DMS79 treated with DMSO at 0.1 percent for 48 hours (cell line): ENCODE measurements at places on chromosomes 1 and 21.
A peak's percentile ranks its signal among the peaks of the same experiment; 100 is the strongest.

DNA sequence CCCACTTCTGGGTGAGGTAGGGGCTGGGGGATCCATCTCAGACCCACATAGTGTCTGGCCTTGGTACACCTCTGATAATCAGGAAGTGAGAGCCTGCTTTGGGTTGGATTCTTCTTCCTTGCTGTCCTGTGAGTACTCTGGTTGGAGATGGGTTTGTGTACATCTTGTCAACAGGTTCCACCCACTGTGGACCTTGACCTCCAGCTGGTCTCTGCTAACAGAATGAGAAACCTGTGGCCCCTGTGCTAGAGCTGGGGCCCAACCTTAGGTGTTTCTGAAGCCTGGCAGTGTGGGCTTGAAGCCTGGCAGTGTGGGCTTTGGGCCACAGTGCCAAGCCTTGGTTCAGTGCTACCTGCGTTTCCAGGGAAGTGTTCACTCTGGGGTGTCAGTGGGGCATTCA lies 2.6 kb downstream of the ZBTB48 start:
- DNase-seq, result no peak

GRCh38 chr1:47898133-47898845 lies 98.9 kb downstream of the TRABD2B start:
- DNase-seq, result peak; percentile 72

GRCh38 chr1:221743416-221744208 lies 1.7 kb upstream of the DUSP10 start:
- peak; percentile 36 for DNase-seq

- DNase-seq, result no peak
Observed at GRCh38 chr21:41460578-41461527, 34.8 kb downstream of the MX1 start.

- DNase-seq, result no peak
Observed at GRCh38 chr1:99587008-99587407, 58.9 kb upstream of the PALMD start.

DNA sequence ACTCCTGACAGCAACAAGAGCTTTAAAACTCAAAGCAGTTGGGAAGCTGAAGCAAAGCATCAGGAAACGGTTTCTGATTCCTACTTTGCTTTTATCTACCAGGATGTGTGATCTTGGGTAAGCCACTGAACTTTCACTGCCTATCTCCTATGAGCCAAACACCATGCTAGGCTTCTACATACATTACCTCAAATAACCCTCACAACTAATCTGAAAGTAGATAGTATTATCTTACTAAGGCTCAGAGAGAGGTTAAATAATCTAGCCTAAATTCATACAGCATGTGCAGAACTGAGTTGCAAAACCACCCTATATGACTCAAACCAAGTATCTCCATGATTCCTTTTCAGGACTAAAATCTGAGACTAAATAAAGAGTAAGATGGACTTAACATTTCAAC lies 83.8 kb downstream of the EVI5 start:
- DNase-seq, result no peak

- no peak for DNase-seq
Observed at GRCh38 chr1:116436611-116436970, 63.5 kb downstream of the ATP1A1 start.

DNA sequence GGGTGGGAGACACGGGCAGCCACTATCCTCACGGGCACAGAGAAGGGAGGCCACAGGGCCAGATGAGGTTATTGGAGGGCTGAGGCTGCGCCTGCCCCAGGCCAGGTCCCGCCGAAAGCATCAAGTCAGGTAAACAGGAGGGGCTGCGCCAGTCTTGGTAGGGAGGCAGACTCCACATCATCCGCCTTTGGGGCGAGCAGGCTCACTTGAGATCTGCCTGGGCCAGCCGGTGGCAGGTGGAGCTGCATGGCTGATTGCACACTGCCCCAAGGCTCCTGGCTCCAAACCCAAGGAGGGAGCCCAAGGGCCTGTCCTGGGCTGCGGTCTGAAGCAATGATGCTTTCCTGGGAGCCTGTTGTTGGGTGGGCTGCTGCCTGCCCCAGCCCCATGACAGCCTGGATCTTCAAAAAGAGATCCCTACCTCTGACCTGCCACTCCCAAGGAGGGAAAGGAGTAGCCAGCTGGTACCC lies 4.6 kb downstream of the SMIM1 start:
- peak; percentile 87 for DNase-seq

- no peak for DNase-seq
Observed at GRCh38 chr1:247218121-247218651, 37.7 kb upstream of the VN1R5 start.

GRCh38 chr1:218828125-218828650 lies 345.5 kb upstream of the LYPLAL1 start:
- DNase-seq, result no peak

DNA sequence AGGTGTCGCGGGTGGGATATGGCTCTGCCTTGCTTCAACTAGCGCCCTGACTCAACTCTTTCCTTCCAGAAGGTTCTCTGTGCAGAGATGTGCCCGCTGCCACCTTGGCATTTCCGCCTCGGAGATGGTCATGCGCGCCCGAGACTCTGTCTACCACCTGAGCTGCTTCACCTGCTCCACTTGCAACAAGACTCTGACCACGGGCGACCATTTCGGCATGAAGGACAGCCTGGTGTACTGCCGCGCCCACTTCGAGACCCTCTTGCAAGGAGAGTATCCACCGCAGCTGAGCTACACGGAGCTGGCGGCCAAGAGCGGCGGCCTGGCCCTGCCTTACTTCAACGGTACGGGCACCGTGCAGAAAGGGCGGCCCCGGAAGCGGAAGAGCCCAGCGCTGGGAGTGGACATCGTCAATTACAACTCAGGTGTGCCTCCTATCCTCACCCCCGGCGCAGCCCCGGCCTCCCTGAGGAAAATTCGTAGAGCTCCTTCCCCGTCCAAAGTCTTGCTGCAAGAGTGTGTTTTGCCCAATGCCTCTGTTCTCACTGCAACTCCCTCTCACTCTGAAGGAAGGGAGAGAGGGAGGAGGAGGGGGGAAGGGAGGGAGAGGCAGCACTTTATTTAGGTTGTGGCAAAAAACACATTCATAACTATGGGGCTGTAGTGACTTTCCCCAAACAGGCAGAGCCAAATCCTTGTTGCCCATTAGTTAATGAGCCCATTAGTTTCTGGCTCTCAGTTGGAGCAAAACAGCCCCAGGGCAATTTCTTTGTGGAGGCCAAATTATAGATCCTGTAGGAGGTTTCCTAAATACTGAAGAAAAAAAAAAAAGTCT lies 4.3 kb downstream of the LHX9 start:
- no peak for DNase-seq

GRCh38 chr1:203968761-203969160 lies 104.2 kb upstream of the SOX13 start:
- DNase-seq, result no peak

DNA sequence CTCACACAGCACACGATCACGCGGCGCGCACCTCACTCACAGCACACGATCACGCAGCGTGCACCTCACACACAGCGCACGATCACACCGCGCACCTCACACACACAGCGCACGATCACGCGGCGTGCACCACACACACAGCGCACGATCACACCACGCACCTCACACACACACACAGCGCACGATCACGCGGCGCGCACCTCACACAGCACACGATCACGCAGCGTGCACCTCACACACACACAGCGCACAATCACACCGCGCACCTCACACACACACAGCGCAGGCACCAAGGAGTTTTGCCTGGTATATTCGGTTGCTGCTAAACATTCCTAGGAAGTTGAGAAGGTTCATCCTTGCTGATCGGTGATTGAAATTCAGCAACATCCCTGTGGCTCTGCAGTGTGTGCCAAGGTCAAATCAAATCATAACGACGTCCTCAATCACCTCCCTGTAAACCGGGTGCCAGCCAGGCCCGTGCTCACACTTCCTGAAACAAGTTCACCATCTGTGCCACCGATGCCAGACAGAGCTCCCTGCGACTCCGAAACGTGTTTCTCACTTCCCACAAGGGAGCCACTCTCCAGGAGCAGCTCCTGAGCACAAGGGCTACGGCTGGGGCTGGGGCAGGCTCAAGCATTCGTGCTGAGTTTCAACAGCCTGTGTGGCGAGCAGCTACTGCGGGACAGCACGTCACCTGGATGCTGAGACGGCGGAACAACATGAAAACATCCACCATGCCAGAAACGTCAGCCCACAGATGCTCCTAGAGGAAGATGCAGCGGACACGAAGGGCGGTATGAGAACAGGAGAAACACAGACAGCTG lies 30.2 kb downstream of the WDR4 start:
- DNase-seq, result no peak

- no peak for DNase-seq
Observed at GRCh38 chr1:101293461-101294051, 56.7 kb downstream of the S1PR1 start.

DNA sequence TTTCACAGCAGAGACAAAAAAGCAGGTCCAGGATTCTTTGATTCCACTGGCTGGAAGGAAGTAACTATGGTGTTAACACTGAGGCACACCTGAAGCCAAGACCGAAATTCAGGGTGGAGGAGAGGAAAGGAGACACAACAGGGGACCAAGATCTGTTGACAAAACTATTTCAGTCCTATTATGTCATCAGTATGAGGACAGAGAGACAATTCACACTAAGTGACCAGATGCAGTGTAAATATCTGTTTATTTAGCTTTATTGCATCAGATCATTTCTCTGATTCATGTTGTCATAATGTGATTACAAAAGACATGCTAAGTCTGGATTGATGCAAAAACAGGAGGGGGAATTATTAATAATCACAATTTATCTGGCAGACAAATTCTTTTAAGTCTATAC lies 118.8 kb downstream of the SIPA1L2 start:
- DNase-seq, result no peak

GRCh38 chr21:19781881-19782652 lies 1216.1 kb upstream of the NCAM2 start:
- DNase-seq, result no peak

DNA sequence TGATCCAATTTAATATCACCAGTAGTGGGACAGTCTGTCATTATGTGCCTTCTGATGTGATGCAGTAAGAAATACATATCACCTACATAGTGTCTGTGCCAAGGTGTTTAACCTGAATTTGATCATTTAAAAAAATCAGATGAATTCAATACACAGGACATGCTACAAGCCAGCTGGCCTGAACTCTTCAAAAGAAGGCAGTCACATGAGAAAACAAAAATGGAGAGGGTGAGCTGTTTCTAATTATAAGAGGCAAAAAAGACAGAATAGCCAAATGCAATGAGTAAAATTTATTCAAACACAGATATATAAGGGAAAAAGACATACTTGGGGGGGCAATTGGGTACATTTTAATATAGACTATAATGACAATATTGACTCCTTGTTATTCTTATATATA lies 66.5 kb downstream of the ST3GAL3 start:
- DNase-seq, result no peak

- no peak for DNase-seq
Observed at GRCh38 chr21:46078322-46078977, 19.5 kb upstream of the COL6A2 start.

- no peak for DNase-seq
Observed at GRCh38 chr1:162217706-162218105, 148.2 kb downstream of the NOS1AP start.

DNA sequence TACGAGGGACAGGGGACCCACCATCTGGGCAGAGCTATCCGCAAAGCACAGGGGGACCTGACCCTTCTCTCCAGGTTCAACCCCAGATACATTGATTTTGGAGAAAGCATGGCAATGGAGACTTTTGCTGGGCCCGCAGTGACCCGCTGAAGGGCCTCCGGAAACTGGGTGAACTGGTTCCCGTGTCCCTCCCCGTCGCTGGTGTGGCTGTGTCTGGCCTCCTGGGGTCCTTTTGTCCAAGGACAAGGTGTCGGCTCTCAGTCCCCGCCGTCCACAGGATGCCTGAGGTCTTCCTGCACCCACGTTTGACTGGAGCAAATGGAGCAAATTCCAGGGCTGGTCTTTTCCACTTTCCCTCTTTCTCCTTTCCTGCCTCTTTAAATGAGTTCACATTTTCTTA lies 176.3 kb downstream of the PRDM16 start:
- no peak for DNase-seq

DNA sequence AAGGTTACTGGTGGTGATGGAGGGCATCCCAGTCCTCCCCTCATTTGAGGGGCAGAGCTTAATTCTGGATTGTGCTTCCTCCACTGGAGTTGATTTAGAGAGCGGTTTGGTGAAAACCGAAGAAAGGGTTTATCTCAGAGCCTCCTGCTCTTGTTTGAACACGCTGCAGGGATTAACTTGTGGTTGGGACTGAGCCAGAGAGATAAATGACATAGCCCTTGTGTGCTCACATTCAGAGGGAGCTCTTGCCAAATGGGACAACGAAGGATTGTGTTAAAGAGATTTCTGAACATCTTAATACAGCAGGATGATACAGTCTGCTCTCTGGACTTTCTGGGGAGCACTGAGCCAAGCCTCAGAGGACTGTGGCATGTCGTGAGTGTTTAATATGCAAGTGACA lies 308.2 kb downstream of the DISC1 start:
- DNase-seq, result peak; percentile 87

DNA sequence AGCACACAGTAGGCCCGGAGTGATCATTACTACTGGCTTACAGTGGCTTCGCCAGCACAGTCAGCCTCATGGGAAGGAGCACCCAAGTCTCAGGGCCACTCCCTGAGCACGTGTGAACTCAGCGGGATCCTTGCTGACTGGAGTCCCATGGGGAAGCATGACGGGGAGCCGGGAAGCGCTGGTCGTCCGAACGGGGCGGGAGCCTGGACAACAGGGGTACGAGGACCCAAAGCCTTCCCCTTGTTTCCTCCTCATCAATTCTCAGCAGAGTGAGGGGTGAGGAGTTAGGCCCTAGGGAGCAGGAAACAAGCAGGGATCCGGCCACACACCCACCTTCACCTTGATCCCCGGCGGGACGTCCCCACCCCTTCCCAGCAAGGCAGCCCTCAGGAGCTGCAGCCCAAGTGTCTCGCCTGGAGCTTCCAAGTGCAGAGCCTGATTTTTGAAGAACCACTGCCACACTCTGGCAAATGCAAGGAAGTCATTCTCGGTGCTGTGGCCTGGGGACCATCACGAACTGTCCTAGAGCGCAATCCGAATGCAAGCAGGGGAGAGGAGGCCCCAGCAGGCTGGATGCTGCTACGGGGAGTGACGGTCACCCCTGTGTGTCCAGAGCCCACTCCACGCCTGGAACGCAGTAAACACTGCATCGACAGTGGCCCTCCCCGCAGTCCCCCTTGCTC lies 35.5 kb downstream of the TOMM20 start:
- DNase-seq, result peak; percentile 52
